ENCODE measurements at places on chromosomes 16 and 17. TPM values are rescaled to one million over a fixed set of nuclear protein-coding genes. Genes with fewer than 3 reads are reported as not detected.
A peak's percentile ranks its signal among the peaks of the same experiment; 100 is the strongest.

Gene KCNJ2
- total RNA-seq, result 0.05 TPM

DNA sequence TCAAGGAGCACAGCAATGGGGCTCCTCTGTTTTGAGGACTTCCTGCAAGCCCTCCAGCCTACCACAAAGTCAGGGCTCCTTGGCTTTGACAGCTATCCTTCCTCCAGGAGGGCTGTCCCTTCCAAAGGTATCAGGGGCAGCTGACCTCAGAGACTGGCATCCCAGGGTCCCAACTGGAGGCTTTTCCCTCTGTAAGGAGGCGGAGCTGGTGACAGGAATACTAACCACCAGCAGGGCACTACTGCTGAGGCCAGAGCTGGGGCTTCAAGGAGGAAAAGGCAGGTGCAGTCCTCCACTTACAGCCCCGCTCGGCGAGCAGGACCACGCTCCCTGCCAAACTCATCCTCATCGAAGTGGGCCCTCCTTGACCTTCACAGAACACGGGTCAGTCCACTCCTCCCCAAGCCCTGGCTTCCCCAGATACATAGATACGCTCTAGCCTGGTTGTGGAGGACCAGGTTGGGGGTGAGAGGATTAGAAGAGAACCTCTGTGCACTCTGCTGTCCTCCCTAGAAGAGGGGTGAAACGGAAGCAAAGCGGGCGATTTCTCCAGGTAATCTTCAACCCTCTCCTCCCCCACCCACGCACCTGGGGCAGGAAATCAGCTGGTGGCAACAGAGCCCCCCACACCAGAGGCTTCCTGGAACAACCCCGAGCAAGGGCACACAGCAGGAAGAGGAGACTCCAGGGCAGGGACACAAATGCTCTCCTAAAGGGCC is 20.5 kb downstream of the ST3GAL2 start:
- no peak for DNase-seq

- no peak for DNase-seq
Observed at GRCh38 chr16:52548261-52549010, 1.5 kb upstream of the TOX3 start.

DNA sequence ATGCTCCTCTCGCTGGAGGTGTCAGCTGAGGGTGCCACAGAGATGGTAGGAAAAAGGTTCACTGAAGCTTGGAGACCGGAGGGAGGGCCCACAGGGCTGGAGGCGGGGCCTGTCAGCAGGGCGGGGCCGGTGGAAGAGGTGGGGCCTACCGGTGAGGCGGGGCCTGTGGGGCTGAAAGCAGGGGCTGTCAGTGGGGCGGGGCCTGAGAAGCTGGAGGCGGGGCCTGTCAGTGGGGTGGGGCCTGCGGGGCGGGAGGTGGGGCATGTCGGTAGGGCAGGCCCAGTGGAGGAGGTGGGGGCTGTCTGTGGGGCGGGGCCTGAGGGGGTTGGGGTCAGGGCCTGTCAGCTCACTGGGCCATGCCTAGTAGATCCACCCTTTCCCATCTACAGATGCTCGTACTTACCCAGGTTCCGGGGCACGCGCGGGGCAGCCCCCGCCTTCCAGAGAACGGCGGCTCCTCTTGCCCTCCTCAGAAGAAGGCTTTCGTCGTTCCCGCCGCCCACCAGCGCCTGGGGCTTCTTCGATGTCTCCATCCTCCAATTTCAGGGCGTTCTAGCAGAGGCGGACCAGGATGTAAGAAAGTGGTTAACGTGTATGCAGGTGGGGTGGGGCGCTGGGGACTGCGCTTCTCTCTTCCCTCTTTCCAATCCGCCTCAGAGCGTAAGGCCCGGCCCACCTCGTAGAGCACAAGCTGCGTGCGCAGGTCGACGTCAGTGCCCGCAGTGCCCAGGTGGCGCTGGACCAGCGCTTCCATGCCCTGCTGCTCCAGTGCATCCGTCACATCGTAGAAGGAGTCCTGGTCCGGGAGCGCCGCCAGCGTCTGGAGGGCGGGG is 9.8 kb downstream of the TMEM208 start:
- peak; percentile 94 for DNase-seq

DNA sequence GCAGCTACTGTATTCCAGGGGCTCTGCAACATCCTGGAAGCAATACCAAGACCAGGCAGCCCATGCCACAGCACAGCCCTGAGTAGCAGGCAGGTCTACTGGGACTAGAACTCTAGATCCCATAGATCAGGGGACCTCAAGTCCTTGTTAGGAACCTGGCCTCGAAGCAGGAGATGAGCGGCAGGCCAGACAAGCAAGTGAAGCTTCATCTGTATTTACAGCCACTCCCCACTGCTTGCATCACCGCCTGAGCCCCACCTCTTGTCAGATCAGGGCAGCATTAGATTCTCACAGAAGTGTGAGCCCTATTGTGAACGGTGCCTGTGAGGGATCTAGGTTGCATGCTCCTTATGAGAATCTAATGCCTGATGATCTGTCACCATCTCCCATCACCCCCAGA is 295.7 kb upstream of the TNRC6C start:
- DNase-seq, result no peak

DNA sequence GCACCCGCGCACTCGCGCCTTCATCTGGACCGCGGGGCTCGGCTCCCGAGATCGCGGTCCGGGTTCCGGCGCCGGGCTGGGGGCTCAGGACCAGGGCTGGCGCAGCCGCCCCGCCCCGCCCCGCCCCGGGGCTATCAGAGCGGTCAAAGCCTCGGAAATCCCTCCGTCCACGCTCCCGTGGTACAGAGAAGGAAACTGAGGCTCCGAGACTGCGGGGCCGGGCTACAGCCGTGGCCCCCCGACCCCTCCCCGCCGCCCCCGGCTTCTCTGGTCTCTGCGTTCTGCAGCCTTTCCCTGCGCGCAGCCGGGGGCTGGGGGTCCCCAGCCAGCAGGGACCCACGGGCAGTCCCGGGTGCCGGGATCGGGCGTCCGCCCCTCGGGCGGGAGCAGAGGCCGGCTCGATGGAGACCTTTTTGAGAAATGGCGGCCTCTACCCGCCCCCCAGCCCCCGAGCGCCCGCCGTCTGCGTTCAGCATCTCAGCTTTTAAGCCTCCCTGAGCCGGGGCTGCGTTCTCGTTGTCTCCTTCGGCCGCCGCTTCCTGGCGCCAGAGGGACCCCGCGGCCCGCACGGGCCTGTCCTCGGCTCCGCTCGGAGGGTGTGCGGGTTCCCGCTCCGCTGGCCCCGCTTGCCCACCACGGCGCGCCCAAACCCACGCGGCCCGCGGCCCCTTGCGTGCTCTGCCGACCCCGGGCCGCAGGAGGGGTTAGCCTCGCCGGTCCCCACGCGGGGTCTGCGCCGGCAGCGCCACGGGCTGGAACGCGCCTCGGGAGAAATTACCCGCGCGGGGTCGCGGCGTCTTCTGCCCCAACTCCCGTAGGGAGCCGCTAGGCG is 1.5 kb upstream of the NPTX1 start:
- peak; percentile 63 for DNase-seq

- no peak for DNase-seq
Observed at GRCh38 chr17:62191390-62192361, 126.6 kb upstream of the MED13 start.

Gene CDH8
- total RNA-seq, result not detected

DNA sequence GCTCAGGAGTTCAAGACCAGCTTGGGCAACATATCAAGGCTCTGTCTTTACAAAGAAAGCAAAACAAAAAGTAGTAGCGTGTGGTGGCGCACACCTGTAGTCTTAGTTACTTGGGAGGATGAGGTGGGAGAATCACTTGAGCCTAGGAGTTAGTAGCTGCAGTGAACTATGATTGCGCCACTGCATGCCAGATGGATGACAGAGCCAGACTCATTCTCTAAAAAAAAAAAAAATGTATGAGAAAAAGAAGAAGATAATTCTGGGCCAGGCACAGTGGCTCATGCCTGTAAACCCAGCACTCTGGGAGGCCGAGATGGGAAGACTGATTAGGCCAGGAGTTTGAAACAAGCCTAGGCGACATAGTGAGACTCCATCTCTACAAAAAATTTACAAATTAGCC is 28.5 kb downstream of the STAT5B start:
- no peak for DNase-seq

GRCh38 chr17:1473170-1473569 is 17.1 kb upstream of the CRK start:
- DNase-seq, result no peak

- no peak for DNase-seq
Observed at GRCh38 chr17:81233811-81234505, 4.9 kb downstream of the TEPSIN start.

GRCh38 chr17:42055027-42055426 is 4.6 kb upstream of the C17orf113 start:
- DNase-seq, result no peak

DNA sequence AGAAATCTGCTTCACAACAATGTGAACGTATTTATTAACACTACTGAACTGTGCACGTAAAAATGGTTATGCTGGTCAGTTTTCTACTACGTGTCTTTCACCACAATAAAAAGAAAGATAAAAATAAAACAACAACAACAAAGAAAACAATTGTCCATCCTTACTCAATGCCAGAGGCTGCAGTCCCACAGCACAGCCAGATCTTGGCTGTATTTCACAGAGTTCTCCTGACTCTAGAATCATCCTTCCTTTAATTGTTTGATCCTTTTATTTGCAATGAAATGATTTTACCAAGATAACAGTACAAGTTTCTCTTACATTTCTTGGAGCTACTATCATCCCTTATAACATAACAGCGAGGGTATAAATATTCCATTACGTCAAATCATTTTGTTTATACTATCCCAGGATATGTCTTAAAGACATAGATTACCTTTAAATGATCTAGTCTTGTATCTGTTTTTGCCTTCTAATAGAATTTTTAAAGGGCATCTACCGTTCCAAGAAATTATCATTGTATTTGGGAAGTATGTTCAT is 103.3 kb downstream of the SLC39A11 start:
- no peak for DNase-seq

Gene NCBP3
- total RNA-seq, result 35.4 TPM

GRCh38 chr17:44900894-44901293 is 1.6 kb upstream of the EFTUD2 start:
- DNase-seq, result no peak

- DNase-seq, result no peak
Observed at GRCh38 chr17:61551255-61551742, 39.7 kb downstream of the NACA2 start.

DNA sequence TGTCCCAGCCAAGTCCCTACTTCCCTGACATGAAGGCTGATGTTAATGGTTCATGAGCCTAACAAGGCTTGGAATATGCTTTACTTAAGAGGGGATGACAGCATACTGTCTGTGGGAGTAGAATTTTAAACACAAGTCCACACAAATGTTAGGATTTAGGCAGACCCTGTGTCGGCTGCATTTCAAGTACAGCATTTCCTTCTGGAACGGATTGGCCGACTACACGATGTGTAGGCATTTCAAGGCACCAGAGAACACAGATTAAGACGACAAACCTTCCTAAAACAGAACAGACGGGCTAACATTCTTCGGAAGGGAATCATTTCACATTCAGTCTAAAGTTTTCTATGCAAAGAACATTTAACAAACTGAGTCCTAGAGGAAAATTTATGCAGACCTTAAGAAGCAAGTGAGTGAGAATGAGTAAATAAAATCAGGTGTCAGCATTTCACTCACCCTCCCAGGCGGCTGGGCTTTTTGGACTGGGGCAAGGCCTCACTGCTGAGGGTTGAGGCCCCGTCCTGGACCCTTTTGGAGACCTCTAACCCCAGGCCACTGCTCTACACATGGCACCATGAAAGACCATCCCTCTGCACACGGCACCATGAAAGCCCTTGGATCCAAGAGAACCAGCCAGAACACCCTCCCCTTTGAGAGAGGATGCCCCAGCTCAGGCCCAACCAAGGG is 67.5 kb downstream of the SMPD3 start:
- DNase-seq, result no peak

Gene CHRNE
- not detected for total RNA-seq

Gene GSG1L
- not detected for total RNA-seq

Gene NRN1L
- not detected for total RNA-seq

Gene KIF18B
- 90.8 TPM for total RNA-seq

GRCh38 chr17:20961586-20961985 is 81.2 kb downstream of the USP22 start:
- no peak for DNase-seq

DNA sequence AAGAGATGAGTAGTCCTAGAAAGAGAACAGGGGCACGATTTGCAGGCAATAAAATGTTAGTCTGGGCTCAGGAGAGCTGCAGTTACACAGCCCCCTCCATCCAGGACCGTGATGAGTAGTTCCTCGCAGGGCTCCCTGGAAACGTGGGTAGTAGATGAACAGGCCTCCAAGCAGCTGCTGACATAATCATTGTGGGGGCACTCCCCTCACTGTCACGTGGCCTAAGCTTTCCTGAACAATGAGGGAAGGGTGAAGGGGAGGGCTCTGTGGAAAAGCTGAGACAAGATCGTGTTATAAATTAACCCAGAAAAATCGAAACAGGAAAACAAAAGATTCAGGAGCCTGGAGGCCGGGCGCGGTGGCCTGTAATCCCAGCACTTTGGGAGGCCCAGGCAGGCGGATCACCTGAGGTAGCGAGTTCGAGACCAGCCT is 1.3 kb upstream of the PER1 start:
- DNase-seq, result peak; percentile 77

DNA sequence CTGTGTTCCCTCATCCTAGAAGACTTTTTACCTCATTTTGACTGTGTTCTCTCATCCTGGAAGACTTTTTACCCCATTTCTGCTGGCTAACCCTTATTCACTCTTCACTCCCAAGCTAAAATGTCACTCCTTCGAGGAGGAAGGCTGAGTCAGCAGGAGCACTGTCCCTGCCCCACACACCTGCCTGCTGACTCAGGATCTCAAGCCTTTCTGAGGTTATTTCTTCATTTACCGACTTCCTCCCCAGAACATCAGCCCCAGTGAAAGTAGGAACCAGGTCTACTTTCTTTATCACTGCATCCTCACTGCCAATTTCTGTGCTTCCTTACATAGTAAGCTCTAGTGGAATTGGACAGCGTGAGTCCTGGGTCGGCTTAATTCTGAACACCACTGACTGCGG is 220.6 kb downstream of the HS3ST4 start:
- no peak for DNase-seq

GRCh38 chr16:85878875-85879274 is 20.1 kb upstream of the IRF8 start:
- no peak for DNase-seq

DNA sequence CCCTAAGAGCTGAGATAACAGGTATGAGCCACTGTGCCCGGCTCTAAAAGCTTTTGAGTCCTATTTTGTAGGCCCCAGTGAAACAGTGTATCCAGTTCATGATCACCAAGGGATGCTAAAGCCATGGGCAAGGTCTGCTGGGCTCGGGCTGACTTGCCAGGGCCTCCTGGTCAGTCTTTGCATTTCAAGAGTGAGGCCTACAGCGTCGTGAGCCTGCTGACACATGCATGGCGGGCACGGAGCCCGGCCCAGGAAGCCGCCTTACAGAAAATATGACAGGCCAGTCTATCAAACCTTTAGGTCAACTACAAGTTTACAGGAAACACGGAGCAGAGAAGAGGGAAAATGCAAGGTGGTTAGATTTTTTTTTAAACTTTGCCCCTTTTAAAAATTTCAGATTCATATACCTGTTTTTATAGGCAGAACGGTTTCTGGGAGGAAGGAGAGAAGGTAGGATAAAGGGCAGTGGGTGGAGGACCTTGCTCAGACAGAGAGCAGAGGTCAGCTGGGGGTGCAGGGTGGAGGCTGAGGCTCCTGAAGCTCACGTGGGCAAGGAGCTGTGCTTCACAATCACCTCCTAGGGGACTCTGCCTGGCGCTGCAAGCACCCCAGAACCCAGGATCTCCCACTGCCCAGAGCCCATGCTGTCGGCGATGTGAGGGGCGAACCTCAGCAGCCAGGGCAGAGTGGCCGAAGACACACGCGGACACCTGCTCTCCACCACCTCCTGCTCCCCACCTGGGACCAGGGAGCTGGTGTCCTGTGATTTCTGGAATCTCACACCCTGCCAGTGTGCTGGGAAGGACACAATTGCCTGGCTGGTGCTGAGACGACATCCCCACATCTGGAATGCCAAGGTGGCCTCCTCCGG is 21.3 kb downstream of the C16orf95 start:
- no peak for DNase-seq

Gene CACNG1
- total RNA-seq, result not detected

Measured in activated naive CD4-positive, alpha-beta T cell treated with anti-CD3 and anti-CD28 coated beads, Interleukin-2, amount 50 U/mL, for 72 hours (primary cell).